ENCODE measurements at places on chromosomes 7 and 10. TPM values are rescaled to one million over a fixed set of nuclear protein-coding genes. Genes with fewer than 3 reads are reported as not detected.

The SCART1 gene
- 0.90 TPM for polyA plus RNA-seq

The TMEM176B gene
- polyA plus RNA-seq: 15.6 TPM

The SDK1 gene
- polyA plus RNA-seq: 0.47 TPM

The CALML3 gene
- polyA plus RNA-seq: 224 TPM

The TAS2R40 gene
- polyA plus RNA-seq: not detected

Measured in esophagus (tissue), 2 donors.